ENCODE measurements at places on chromosomes 1 and 21. TPM values are rescaled to one million over a fixed set of nuclear protein-coding genes. Genes with fewer than 3 reads are reported as not detected.
A peak's percentile ranks its signal among the peaks of the same experiment; 100 is the strongest.

DNA sequence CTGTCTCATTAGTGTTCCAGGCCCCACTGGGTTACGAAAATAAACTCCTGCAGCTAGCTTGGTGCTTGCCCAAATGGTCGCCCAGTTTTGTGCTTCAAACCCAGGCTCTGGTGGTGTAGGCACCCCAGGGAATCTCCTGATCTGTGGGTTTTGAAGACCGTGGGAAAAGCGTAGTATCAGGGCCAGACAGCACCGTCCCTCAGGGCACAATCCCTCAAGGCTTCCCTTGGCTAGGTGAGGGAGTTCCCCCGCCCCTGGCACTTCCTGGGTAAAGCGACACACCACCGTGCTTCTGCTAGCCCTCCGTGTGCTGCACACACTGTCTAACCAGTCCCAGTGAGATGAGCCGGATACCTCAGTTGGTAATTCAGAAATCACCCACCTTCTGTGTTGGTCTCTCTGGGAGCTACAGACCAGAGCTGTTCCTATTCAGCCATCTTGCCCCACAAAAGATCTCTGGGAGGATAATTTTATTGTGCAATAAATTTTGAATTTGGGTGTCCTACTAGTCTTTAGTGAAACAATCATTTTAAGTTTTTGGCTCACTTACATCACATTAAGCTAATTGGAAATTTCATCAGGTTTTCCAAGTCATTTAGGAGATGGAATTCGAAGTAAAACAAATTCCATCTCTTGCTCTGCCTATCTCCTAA, 9.4 kb upstream of the SLC25A24 start:
- no peaks in the 10 kb centered on the region for H3K27me3 ChIP-seq
- H3K4me3 ChIP-seq = no peak overlapping the region
- DNase-seq = no peak
- no peaks in the 10 kb centered on the region for H3K36me3 ChIP-seq

- no peak for DNase-seq
- no peak overlapping the region for H3K27ac ChIP-seq
- no peaks in the 10 kb centered on the region for H3K36me3 ChIP-seq
- H3K27me3 ChIP-seq = no peaks in the 10 kb centered on the region
- no peak overlapping the region for H3K4me3 ChIP-seq
- no peaks in the 10 kb centered on the region for H3K4me1 ChIP-seq
Measured at GRCh38 chr1:212271234-212271633, 14.0 kb upstream of the PPP2R5A start.

DNA sequence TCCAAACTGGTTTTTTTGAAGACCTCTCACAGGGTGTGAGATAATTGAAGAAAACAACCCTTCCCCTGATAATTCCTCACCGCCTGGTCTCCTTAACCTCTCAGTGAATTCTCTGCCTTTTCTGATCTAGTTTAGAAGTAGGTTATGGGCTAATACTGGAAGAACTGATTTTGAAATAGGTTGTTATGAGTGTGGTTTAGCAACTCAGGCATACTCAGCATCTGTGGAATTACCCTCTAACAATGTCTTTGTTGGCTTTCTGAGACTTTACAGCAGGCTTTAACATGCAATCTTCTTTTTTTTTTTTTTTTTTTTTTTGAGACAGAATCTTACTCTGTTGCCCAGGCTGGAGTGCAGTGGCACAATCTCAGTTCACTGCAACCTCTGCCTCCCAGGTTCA, 10.3 kb upstream of the PLD5 start:
- no peak overlapping the region for H3K4me3 ChIP-seq
- H3K27ac ChIP-seq = no peak overlapping the region
- DNase-seq = no peak
- H3K36me3 ChIP-seq = no peaks in the 10 kb centered on the region
- no peaks in the 10 kb centered on the region for H3K4me1 ChIP-seq

The CFAP107 gene
- total RNA-seq = not detected

The S100A8 gene
- total RNA-seq = 14.2 TPM

The FGR gene
- 63.9 TPM for total RNA-seq

- H3K4me3 ChIP-seq = no peak overlapping the region
- peaks cover 6% of the 10 kb centered on the region for H3K36me3 ChIP-seq
Measured at GRCh38 chr21:41429305-41429704, 3.3 kb downstream of the MX1 start.

- no peaks in the 10 kb centered on the region for H3K4me1 ChIP-seq
- no peak overlapping the region for H3K4me3 ChIP-seq
- DNase-seq = no peak
- H3K27me3 ChIP-seq = no peaks in the 10 kb centered on the region
- H3K27ac ChIP-seq = no peak overlapping the region
Measured at GRCh38 chr1:220335668-220336067, 63.4 kb upstream of the RAB3GAP2 start.

The C1orf210 gene
- not detected for total RNA-seq

DNA sequence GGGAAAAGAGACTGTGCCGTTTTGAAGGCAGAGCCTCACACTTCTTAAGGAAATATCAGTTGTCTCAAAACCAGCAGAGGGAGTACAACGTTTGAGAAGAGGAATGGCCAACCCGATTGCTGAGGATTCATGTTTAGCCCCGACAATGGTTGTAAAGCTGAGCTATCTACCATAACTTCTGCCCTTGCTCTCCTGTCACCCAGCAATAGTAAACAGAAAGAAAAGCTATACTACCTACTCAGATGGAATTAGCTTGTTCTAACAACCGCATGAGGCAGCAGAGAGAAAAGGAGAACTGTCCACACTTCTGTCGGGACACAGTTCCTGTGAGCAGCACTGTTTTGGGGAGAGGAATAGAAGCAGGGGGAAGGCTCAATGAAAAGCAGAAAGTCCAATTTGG, 91.2 kb downstream of the SLC45A1 start:
- H3K27ac ChIP-seq = peak overlapping the region; percentile 92
- H3K4me3 ChIP-seq = no peak overlapping the region
- DNase-seq = no peak
- no peaks in the 10 kb centered on the region for H3K4me1 ChIP-seq
- no peaks in the 10 kb centered on the region for H3K27me3 ChIP-seq

- no peak for DNase-seq
- no peaks in the 10 kb centered on the region for H3K27me3 ChIP-seq
- H3K36me3 ChIP-seq = no peaks in the 10 kb centered on the region
- no peaks in the 10 kb centered on the region for H3K4me1 ChIP-seq
- H3K4me3 ChIP-seq = no peak overlapping the region
- no peak overlapping the region for H3K27ac ChIP-seq
Measured at GRCh38 chr1:65362545-65362944, 53.2 kb downstream of the DNAJC6 start.

GRCh38 chr1:214111796-214112195, 124.0 kb downstream of the PROX1 start:
- no peaks in the 10 kb centered on the region for H3K27me3 ChIP-seq
- H3K36me3 ChIP-seq = no peaks in the 10 kb centered on the region
- H3K27ac ChIP-seq = no peak overlapping the region
- DNase-seq = no peak

GRCh38 chr1:2360588-2361364, 30.6 kb downstream of the MORN1 start:
- H3K27me3 ChIP-seq = no peaks in the 10 kb centered on the region
- no peak overlapping the region for H3K27ac ChIP-seq
- peaks cover 31% of the 10 kb centered on the region for H3K36me3 ChIP-seq
- H3K4me3 ChIP-seq = no peak overlapping the region

DNA sequence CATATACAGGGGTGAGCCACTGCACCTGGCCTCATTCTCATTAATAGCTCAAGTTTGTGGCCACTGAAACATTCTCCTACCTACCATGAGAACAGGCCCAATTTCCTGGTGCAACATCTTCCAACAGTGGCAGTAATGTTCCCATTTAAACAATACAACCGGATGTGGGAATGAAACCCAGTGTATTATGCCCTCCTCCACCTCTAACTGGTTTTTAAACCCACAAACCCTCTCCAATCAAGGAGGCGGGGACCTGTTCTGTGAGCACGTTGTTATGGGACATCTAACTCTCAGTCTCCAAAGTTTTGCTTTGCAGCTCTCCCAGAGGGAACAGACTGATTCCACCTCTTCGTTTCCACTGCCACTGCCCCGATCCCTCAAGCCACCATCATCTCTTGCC, 2.6 kb downstream of the CTNNBIP1 start:
- H3K27ac ChIP-seq = no peak overlapping the region
- no peak for DNase-seq
- H3K36me3 ChIP-seq = no peaks in the 10 kb centered on the region
- H3K4me1 ChIP-seq = peaks cover 15% of the 10 kb centered on the region

The CHODL gene
- total RNA-seq = 0.59 TPM

- H3K4me3 ChIP-seq = no peak overlapping the region
- no peak overlapping the region for H3K27ac ChIP-seq
- no peaks in the 10 kb centered on the region for H3K4me1 ChIP-seq
- H3K36me3 ChIP-seq = no peaks in the 10 kb centered on the region
Measured at GRCh38 chr1:72830606-72831390, 548.5 kb upstream of the NEGR1 start.

The MX1 gene
- total RNA-seq = 10.5 TPM

- no peak for DNase-seq
- no peak overlapping the region for H3K4me3 ChIP-seq
Measured at GRCh38 chr1:44821240-44821715, 13.0 kb downstream of the BTBD19 start.

- H3K27ac ChIP-seq = no peak overlapping the region
- DNase-seq = no peak
- H3K27me3 ChIP-seq = no peaks in the 10 kb centered on the region
- H3K4me3 ChIP-seq = no peak overlapping the region
- peaks cover 6% of the 10 kb centered on the region for H3K4me1 ChIP-seq
Measured at GRCh38 chr21:33987461-33987860, 71.9 kb upstream of the ATP5PO start.

- H3K4me3 ChIP-seq = no peak overlapping the region
- no peak for DNase-seq
- H3K4me1 ChIP-seq = no peaks in the 10 kb centered on the region
- no peaks in the 10 kb centered on the region for H3K36me3 ChIP-seq
Measured at GRCh38 chr1:160177667-160178066, 12.7 kb upstream of the CASQ1 start.

The KRTAP7-1 gene
- total RNA-seq = not detected

GRCh38 chr1:61013946-61014667, 68.3 kb upstream of the NFIA start:
- no peak overlapping the region for H3K27ac ChIP-seq
- no peaks in the 10 kb centered on the region for H3K4me1 ChIP-seq
- no peak for DNase-seq
- no peak overlapping the region for H3K4me3 ChIP-seq
- H3K36me3 ChIP-seq = no peaks in the 10 kb centered on the region
- H3K27me3 ChIP-seq = no peaks in the 10 kb centered on the region

The LDLRAD2 gene
- total RNA-seq = not detected

The LGALS8 gene
- 62.0 TPM for total RNA-seq

The OPN3 gene
- 20.7 TPM for total RNA-seq

- H3K4me1 ChIP-seq = no peaks in the 10 kb centered on the region
- no peaks in the 10 kb centered on the region for H3K27me3 ChIP-seq
- no peak overlapping the region for H3K4me3 ChIP-seq
- H3K27ac ChIP-seq = no peak overlapping the region
Measured at GRCh38 chr1:82899017-82899416, 1098.3 kb downstream of the ADGRL2 start.

The OPTC gene
- total RNA-seq = not detected

GRCh38 chr21:43021756-43022600, 47.6 kb downstream of the PKNOX1 start:
- H3K27me3 ChIP-seq = no peaks in the 10 kb centered on the region
- H3K36me3 ChIP-seq = peaks cover 74% of the 10 kb centered on the region
- no peak for DNase-seq
- H3K4me1 ChIP-seq = no peaks in the 10 kb centered on the region
- H3K27ac ChIP-seq = no peak overlapping the region

GRCh38 chr21:45898781-45899180, 82.8 kb upstream of the COL6A1 start:
- no peaks in the 10 kb centered on the region for H3K4me1 ChIP-seq
- no peak overlapping the region for H3K27ac ChIP-seq
- H3K27me3 ChIP-seq = no peaks in the 10 kb centered on the region
- peaks cover 12% of the 10 kb centered on the region for H3K36me3 ChIP-seq
- DNase-seq = no peak

- no peak overlapping the region for H3K27ac ChIP-seq
- H3K4me1 ChIP-seq = peaks cover 15% of the 10 kb centered on the region
- DNase-seq = no peak
Measured at GRCh38 chr1:92831368-92831761, 475 bp upstream of the RPL5 start.

GRCh38 chr1:3543076-3544039, 68.0 kb downstream of the MEGF6 start:
- H3K4me3 ChIP-seq = no peak overlapping the region
- H3K4me1 ChIP-seq = no peaks in the 10 kb centered on the region
- peak overlapping the region; percentile 29 for H3K27ac ChIP-seq
- H3K27me3 ChIP-seq = no peaks in the 10 kb centered on the region

GRCh38 chr1:76260279-76260678, 185.7 kb downstream of the ST6GALNAC3 start:
- peaks cover 4% of the 10 kb centered on the region for H3K4me1 ChIP-seq
- no peaks in the 10 kb centered on the region for H3K36me3 ChIP-seq
- no peak overlapping the region for H3K4me3 ChIP-seq

The LIN28A gene
- total RNA-seq = not detected

DNA sequence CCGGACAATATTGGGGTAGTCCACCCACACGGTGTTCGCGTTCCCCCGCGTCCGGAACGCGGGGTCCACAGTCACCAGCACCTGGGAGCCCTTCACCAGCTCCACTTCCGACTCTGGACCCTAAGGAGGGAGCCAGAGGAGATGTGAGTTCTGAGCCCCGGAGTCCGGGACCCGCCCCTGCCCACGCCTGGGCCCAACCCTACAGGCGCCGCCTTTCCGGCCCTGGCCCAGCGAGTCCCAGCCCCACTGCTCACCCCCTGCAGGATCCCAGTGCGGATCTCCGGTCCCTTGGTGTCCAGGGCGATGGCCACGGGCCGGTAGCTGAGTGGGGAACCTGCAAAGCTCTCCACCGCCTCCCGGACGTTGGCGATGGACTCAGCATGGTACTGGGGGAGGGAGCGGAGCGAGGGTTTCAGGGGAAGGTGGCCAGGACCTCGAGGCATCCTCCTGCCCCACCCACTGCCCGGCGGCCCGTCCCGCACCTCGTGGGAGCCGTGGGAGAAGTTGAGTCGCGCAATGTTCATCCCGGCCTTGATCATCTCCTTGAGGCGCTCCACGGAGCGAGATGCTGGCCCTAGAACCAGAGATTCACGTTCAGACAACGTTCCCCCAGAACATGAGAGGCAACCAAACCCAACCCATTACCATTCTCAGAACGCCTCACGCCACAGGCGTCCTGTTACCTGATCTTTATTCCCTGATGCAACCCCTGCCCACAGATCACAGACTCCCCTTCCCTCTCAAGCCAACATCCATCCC, 5.9 kb downstream of the PKLR start:
- DNase-seq = no peak
- H3K27ac ChIP-seq = no peak overlapping the region
- H3K4me1 ChIP-seq = no peaks in the 10 kb centered on the region

The SRM gene
- total RNA-seq = 210 TPM

DNA sequence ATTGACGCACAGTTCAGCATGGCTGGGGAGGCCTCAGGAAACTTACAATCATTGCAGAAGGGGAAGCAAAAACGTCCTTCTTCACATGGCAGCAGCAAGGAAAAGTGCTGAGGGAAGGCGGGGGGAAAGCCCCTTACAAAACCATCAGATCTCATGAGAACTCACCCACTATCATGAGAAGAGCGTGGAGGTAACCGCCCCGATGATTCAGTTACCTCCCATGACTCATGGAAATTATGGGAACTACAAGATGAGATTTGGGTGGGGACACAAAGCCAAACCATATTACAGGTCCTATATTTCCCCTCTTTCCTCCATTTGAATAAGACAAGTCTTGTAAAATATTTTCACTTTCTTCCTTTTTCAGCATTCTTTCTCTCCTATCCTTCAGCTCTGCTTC, 7.7 kb upstream of the TTLL7 start:
- no peak overlapping the region for H3K4me3 ChIP-seq
- no peaks in the 10 kb centered on the region for H3K4me1 ChIP-seq
- no peaks in the 10 kb centered on the region for H3K36me3 ChIP-seq
- DNase-seq = no peak
- H3K27ac ChIP-seq = no peak overlapping the region

- peak overlapping the region; percentile 10 for H3K27ac ChIP-seq
- no peak for DNase-seq
- H3K36me3 ChIP-seq = no peaks in the 10 kb centered on the region
Measured at GRCh38 chr1:28175955-28176485, 470 bp downstream of the PTAFR start.

The PLA2G2D gene
- not detected for total RNA-seq
